Stimulated activated naive CD4-positive, alpha-beta T cell treated with Interleukin-2 at 50 U/mL for 16 hours (primary cell): ENCODE measurements at places on chromosomes 11 and 22.

DNA sequence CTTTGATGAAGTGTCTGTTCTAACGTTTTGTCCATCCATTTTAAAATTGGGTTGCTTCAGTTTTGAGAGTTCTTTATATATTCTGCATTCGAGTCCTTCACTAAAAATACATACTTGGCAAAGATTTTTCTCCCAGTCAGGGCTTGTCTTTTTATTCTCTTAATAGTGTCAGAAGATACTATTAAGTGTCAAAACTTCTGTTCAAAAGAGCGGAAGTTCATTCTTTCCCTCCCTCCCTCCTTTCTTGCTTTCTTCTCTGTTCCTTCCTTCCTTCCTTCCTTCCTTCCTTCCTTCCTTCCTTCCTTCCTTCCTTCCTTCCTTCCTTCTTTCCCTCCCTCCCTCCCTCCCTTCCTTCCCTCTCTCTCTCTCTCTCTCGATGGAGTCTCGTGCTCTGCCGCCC, 7.6 kb upstream of the MUC6 start:
- no peak for DNase-seq

DNA sequence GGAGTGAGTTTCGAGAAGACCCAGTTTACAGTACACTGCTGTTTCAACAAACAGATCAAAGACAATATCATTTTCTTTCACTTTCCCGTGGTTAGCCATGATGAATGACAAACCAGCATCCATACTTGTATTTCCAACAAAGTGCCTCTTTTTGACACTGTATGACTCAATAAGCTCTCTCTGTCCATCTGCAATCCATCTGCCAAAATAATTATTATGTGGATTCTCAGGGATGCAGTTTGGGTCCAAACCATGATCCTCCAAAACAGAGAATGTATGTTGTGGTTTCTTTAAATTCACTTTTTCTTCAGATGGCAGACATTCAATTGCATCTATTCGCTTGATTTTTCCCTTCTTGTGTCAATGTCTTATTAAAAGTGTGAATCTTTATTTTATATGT, 37.8 kb upstream of the RASD2 start:
- DNase-seq = no peak

DNA sequence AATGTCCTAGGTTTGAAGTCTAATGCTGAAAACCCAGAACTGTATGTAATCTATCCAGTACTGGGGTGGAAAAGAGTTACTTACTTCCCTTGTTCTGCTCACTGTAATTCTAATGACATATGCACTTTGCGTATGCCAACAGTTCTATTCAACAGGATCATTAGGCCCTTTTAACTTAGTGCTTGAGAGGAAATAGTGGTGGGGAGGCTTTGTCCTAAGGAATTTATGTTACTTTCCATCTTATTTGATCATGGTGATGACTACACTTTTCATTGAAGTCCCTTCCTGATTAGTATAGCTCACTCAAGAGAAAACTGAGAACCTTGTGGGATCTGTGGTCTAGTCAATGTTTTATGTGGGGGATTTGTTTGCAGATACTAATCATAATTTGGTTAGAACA, 348.2 kb downstream of the GUCY1A2 start:
- no peak for DNase-seq

DNA sequence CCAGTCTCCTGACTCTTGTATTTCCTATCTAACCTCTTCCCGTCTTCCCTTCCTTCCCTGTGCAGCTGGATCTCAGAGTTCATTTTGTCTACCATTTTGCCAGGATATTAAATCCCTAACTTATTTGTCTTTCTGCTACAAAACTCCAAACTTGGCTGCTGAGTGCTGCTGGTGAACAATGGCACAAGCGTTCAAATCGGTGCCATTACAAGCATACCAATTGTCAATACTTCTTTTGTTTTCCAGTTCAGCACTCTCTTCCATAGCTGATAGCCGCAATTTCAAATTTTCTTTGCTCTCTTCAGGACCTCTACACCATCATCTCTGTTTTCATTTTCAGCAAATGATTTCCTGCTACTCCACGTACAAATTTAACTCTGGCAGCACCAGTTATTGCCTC, 13.4 kb downstream of the IL18 start:
- no peak for DNase-seq

GRCh38 chr11:114091516-114092397, 32.2 kb downstream of the ZBTB16 start:
- DNase-seq = no peak

DNA sequence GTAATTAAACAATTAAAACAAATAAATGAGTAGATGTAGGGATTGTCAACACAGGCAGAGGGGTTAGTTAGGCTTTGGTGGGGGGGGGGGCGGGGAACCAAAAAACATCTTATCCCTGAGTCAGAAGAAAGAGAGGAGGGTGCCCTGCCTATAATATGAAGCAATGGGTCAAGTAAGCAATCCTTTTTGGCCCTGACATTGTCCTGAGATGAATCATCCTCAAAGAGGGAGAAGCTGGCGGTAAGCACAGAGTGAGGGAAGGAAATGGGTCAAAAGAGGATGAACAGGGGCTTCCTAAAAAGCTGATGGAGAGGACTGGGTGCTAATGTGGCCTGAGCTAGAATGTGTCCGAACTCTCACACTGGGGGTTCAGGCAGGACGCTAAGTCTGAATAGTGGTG, 4.7 kb downstream of the OLFML1 start:
- DNase-seq = no peak

DNA sequence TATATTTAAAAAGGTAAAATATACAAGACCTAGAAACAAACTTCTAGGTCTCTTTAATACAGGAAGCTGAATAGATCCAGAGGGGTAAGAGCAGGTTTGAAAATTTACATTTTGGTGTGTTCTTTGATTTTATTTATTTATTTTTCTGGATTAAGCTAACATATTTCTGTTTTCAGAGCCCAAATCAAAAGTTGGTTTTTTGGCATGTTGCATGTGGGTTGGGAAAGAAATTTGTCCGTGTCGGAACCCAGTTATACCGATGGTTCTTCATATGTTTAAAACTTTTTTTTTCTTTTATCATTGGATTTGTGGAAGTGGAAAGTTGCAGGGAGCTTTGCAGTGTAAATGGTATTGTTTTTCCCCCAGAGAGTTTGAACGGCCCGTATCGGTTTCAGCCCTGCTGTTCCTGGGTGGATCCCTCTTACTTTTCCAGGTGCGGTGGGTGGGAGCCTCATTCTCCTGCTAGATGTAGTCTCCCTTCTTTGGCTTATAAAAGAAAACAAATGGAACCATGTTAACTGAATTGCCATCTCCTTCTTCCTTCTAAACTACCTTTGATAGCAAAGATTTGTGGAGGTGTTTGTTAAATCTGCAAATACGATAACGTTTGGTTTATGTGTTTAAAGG, 746 bp downstream of the CTNND1 start:
- DNase-seq = no peak

DNA sequence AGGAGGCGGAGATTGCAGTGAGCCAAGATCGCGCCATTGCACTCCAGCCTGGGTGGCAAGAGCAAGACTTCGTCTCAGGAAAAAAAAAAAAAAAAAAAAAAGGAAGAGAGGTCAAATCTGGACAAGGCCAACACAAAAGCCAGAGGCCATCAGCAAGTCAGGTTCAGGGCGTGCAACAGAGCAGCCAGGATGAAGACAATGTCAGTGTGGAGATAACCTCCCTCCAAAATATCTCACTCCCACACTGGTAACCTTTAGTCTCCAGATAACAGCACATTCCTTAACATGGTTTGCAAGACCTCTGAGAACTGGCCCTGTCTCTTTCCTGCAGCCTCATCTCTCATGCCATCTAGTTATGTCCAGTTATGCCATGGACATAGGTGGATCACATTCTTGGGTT, 4.7 kb downstream of the CSNK2A3 start:
- no peak for DNase-seq

- no peak for DNase-seq
Observed at GRCh38 chr11:10908215-10908951, 50.5 kb upstream of the ZBED5 start.

DNA sequence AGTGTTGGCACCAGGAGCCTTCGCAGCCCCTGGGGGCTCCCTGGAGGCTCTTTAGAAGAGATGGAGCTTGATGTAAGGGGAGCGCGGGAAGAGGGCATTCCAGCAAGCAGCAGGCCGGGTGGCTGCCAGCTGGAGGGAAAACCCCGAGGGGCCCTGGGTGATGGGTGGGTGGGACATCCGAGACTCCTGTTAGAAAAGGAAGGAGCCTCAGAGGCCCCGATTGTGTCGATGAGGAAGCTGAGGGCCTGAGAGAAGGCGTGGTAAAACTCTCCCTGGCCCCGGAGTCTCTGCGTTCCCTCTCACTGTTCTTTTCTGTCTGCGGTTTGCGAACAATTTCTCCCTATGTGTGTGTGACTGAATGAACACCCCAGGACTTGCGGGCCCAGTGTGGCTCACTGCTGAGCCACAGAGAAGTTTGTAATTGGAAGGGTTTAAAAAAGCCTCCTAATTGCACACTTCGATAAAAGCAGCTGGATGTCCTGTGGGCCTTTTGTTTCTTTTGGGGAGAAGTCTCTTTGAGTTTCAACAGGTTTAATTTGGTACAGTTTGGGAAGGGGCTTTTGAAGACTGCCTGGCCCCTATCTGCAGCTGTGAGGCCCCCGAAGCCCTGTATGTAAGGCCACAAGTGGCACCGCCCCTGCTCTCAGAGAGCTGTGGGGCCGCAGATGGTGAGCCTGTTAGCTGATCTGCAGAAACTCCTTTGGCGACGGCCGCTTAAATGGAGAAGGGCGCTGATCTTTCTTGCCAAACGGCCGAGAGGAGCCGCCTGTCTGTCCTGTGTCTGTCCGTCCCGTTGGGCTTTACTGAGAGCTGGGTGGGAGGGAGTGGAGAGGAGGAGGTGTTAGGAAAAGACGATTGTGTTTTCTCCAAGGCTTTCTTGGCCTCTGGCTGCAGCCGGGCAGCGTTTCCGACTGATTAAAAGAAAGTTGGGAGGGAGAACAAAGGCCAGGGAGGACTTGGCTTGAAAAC, 2.0 kb downstream of the FBLN1 start:
- no peak for DNase-seq

DNA sequence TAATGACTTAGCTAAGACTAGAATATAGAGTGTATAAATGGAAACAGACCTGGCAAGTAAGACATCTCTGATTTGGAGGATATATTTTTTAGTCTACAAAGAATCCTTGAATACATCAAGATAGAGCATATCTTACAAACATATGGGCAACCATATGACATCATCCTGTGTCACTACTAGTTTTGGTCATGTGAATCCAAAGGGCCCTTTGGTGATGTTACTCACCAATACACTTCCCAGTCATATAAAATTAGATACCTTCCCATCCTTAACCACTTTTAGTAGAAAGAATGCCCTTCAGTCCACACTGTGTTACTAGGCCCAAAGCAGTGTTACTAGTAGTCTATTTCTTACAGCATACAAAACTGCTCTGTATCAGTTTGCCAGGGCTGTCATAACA, 31.6 kb downstream of the GRIA4 start:
- no peak for DNase-seq

- DNase-seq = peak; percentile 26
Observed at GRCh38 chr11:8019314-8020243, 32.4 kb downstream of the EIF3F start.

DNA sequence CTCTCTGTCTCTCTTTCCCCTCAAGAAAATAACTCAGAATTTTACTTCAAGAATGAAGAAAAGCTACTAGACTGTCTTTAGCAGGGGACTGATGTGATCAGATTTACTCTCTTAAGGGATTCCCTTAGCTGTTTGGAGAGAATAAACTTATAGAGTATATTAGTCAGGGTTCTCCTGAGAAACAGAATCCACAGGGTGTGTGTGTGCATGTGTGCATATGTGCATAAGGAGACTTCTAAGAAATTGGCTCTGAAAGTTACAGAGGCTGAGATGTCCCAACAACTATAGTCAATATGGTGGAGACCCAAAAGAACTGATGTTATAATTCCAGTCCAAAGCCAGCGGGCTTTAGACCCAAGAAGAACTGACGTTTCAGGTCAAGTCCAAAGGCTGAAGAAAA, 43.1 kb upstream of the ARL14EP start:
- DNase-seq = no peak

- no peak for DNase-seq
Observed at GRCh38 chr11:63901660-63902059, 15.3 kb downstream of the RCOR2 start.

DNA sequence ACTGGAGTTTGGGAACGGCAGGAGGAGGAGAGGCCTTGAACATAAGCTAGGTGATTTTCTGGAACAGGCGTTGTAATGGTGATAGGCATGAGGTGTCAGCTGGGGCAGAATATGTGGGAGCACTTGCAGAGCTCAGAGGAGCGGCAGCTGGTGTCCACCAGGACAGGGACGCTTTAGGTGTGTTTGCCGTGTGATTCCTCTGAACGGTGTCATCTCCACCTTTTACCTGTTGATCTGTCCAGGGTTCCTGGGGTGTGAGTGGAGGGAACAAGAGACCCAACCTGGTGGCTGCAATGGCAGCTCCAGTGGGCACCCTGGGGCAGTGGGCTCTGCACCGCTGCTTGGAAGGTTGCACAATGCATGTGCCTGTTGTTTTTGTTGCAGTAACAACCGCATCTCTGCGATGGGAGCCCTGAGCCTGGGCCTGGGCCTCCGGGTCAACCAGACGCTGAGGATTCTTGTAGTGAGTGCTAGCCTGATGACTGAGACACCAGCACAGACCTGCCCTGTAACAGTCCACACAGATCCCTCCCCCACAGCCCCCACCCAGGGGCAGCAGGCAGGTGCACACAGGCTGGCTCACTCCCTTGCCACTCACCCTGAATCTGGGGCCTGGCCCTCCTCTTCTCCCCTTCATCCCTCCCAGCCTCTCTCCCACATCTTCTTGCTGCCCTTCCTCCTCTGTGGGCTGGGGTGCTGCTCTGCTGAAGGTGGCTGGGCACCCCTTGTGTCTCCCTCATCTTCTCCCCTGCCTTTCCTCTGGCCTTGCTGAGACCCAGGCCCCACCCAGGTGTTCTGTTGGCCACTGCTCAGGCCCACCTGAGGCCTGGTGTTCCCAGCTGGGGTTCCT, 9.2 kb downstream of the LRRC74B start:
- no peak for DNase-seq

- no peak for DNase-seq
Observed at GRCh38 chr11:15851051-15851498, 505.3 kb downstream of the SOX6 start.

- DNase-seq = peak; percentile 16
Observed at GRCh38 chr11:128840137-128840536, 27.0 kb downstream of the KCNJ1 start.

GRCh38 chr11:35414311-35414710, 5.0 kb downstream of the SLC1A2 start:
- DNase-seq = no peak

GRCh38 chr22:39966470-39966869, 6.3 kb downstream of the TMA7B start:
- no peak for DNase-seq

GRCh38 chr11:70207531-70208131, 4.5 kb downstream of the FADD start:
- no peak for DNase-seq

GRCh38 chr11:124233376-124233775, 7.5 kb upstream of the OR8G1 start:
- DNase-seq = no peak

- DNase-seq = no peak
Observed at GRCh38 chr11:22976146-22976545, 115.9 kb upstream of the CCDC179 start.

GRCh38 chr11:121453589-121454299, 977 bp upstream of the SORL1-AS1 start:
- DNase-seq = no peak

GRCh38 chr11:12177739-12178338, 67.4 kb downstream of the MICAL2 start:
- DNase-seq = no peak
